Stimulated activated CD4-positive, alpha-beta T cell treated with anti-CD3 and anti-CD28 coated beads, Interleukin-1b, Interleukin-23, amount 100 ng/mL, for 4 hours (primary cell): ENCODE measurements at places on chromosomes 2 and 18.

- no peak for DNase-seq
These were observed 36.9 kb upstream of the PDK1 start for GRCh38 chr2:172518995-172519394.

GRCh38 chr2:60535685-60536312 is 17.7 kb downstream of the BCL11A start:
- no peak for DNase-seq

GRCh38 chr2:181153886-181154285 is 173.5 kb downstream of the UBE2E3 start:
- no peak for DNase-seq

DNA sequence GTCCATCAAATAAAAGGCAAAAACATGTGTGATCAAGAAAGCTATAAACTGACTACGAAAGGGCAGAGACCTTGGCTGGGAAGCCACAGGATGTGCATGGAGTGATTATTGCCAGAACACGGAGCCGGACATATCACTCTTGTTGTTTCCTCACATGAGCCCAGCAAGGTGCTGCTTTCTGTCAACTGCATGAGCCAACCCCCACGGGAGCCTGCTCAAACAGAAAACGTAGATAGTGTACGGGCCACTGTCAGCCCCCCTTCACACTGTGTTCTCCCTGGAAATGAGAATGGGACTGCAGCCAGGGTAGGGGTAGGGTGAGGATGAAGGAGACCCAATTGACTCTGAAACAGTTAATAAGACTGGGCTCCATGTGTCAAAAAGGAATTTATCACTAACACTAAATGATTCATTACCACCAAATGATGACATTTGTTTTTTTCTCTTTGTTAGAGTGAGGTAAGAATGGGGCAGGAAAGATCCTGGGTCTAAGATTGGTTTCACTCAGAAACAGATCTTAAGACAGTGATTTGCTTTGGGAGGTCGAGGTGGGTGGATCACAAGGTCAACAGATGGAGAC is 235.8 kb downstream of the MREG start:
- no peak for DNase-seq

DNA sequence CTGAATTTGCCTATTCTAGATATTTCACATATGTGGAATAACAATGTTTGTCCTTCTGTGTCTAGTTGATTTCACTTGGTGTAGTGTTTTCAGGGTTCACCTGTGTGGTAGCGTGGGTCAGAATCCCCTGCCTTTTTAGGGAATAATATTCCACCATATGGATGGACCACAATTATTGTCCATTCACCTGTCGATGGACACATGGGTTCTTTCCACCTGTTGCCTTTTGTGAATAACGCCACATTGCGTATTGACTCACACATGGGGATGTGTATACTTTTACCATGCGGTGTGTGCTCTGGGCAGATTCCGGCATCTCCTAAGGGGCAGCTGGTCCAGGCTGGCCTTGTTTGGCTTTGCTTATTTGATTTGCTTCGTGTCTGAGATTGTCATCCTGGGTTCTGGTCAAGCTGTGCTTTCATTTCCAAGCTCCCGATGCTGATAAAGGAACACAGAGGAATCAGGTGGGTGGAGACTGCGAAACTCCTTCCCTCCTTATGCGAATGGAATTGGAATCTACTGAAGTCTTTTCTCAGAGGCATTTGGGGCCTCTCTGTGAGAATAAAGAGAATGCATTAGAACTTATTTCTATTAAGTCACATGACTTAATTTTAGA is 18.9 kb upstream of the ALLC start:
- DNase-seq = no peak

DNA sequence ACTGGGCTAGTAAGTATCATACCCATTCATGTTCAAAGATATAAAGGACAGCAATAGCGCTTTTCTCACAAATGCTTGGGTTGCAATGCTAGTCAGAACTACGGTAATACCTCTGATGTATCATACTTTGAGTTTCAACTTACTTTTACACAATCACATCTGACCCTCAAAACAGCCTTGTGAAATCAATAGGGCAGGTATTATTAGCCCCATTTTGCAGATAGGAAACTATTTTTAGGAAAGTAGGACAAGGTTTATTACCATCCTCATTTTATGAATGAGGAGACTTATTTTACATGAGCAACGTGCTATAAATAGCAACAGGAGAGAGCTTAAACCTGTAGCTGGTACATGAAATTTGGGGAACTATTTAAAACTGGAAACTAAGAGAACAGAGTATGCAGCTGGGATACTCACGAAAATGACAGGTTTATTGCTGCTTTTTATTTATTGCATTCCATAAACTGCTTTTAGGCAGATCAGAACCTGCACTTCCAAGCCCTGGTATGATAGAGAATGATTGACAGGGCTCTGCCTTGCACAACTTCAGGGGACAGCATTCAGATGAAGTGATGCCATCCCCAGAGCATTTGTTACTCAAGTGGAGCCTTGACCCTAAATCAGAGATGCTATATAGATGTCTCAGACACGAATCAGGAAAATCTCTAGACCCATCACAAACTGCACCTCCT is 42.4 kb upstream of the PPM1B start:
- no peak for DNase-seq

- DNase-seq = no peak
These were observed 141.3 kb upstream of the NOSTRIN start for GRCh38 chr2:168660870-168661862.

- DNase-seq = no peak
These were observed 475 bp upstream of the TWIST2 start for GRCh38 chr2:238847419-238847801.

DNA sequence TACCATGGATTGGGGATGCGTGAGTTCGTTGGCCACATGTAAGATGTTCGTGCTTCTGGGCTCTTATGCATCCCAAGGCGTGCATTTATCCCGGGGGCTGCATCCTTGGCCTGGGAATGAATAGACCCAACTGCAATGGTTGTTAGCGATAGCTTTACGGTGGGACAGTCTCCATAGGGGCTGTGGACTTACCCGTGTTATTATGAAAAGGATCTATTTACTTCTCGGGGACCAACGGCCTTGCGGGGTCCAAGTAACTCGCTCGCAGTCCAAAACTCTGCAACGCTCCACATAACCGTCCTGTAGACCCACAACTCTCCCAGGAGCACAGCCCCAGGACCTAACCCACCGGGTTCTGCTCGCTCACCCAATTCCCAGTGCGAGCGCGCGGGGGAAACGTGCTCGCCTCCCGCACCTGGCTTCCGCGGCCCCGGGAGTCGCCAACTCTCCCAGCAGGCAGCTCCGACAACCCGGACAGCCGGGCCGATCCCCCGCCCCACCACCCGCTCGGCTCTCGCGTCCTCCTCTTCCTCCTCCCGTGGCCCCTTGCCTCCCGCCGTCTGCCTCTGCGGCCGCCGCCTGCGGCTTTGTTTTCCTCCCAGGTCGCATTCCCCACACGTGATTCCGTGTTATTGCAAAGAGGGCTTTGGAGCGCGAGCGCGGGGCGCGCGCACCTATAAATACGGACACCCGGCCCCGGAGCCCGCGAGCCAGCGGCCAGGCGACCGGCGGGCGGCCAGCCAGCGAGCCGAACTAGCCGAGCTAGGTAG is at the start of gene CABLES1:
Gene CABLES1, plus strand, starts transcription at position 706 of the 770 bp plus-strand sequence. CDS start 278 bp downstream, outside the sequence.
- DNase-seq = peak; percentile 24
